ENCODE measurements at places on chromosomes 5 and 9.

GRCh38 chr5:54171645-54172384, 138.6 kb downstream of the ARL15 start:
- DNase-seq: no peak

- no peak for DNase-seq
These were observed 116.0 kb downstream of the VAV2 start for GRCh38 chr9:133876144-133876543.

DNA sequence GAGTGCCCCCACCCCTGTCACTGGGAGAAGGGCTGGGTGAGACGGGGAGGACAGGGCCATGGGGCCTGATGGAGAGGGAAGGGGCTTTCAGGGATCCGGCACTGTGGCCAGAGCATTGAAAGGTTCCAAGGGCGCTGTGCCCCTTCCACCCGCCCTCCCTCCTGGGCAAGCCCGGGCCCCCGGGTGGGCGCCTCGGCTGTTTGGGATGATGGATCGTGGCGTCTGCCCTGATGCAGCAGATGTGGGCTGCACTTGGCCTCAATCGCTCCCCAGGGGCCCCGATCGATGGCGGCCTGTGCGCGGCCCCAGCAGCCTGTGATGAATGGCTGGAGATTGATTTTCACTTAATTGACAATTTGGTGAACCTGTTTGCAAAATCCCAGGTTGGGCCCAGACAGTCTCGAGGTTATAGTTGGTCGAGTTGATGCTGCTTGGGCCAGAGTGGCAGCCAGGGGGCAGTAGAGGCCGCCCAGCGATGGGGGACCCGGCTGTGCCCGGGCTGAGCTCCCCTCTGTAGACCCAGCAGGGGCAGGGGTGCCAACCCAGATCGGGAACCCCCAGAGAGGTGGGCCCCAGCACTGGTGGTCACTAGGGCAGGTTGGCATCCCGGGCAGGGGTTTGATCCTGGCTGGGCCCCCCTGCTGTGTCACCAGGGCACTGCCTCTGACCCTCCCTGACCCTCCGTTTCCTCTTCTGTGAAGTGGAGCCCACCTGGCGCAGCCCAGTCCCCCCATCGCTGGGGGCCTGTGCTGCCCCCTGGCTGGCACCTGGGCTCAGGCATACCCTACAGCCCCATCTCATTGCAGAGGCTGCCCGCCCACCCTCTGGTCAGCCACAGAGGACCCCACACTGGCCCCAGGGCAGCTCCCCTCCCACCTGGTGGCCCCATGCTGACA, 34.7 kb downstream of the LHX3 start:
- DNase-seq: peak; percentile 55

GRCh38 chr9:118643118-118643517, 726.1 kb downstream of the BRINP1 start:
- no peak for DNase-seq

DNA sequence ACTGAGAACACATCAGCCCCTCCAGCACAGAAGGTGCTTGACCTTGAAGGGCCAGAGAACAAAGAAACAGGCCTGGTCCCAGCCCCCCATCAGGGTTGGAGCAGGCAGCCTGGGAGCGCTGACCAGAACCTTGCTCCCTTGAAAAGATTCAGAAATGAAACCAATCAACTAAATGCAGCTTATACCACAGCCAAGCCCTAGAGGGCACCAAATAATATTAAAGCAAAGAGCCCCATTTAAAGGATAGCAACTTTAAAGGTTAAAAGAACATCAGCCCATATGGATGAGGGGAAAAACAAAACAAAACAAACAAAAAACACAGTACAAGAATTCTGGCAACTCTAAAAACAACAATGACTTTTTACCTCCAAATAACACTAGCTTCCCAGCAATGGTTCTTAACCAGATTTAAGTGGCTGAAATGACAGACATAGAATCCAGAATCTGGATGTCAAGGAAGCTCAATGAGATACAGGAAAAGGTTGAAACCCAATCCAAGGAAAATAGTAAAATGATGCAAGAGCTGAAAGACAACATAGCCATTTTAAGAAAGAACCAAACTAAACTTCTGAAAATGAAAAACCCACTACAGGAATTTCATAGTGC, 471.9 kb downstream of the MTRR start:
- DNase-seq: no peak

- no peak for DNase-seq
These were observed 76.6 kb upstream of the ASTN2 start for GRCh38 chr9:117491491-117491890.

DNA sequence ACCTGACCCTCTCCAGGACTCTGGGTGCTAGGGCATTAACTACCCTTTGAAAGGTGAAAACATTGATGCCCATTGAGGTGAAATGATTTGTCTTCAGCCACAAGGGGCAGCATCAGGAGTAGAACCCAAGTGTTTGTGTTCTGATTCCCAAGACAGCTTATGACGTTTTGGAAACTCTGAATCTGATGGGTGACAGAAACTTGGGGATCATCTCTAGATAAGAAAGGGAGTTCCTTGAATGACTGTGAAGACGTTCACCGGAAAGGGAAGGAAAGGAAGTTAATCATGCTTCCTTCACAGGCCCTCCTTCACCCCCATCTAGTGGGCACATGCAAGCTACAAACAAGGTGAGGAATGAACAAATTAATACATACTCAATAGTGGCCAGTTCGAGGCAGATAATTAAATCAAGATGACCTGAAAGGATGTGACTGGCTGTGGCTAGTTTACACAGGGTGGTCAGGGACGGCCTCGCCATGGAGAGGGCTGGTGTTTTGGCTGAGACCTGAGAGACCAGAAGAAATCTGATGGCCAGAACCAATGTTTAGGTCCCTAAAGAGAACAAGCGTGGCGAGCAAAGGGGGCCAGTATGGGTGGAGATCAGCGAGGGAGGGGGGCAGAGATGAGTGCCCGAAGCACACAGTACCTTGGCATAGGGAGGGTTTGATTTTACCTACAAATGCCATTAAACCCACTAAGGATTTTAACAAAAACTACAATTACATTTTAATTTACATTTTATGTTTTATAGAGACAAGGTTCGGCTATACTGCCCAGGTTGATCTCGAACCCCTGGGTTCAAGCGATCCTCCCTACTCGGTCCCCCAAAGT, 937 bp upstream of the SLC26A2 start:
- DNase-seq: peak; percentile 33

DNA sequence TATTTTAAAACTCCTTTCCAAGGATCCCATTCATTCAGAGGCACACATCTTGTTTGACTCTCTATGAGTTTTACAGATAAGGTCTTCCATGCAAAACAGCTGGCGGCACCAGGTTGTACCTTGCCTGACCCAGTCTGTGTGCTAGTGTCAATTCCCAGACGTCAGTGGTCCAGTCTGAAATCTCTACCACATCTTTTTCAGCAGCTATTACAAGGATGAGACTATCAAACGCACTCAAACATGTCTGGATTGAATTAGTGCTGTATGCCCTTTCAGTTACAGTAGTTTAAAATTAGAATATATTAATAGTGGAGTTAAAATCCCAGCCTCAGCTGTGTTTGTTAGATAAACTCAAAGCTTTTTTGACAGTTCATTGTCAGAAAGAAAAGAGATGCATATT, 11.7 kb downstream of the CDC14B start:
- DNase-seq: no peak

GRCh38 chr5:17282283-17283120, 65.1 kb downstream of the BASP1 start:
- no peak for DNase-seq

All from stimulated activated CD4-positive, alpha-beta T cell treated with anti-CD3 and anti-CD28 coated beads, Interleukin-2, amount 100 ng/mL, for 48 hours (primary cell).